Bone marrow (tissue), 2 donors: ENCODE measurements at places on chromosomes 12 and 14.
A peak's percentile ranks its signal among the peaks of the same experiment; 100 is the strongest.

DNA sequence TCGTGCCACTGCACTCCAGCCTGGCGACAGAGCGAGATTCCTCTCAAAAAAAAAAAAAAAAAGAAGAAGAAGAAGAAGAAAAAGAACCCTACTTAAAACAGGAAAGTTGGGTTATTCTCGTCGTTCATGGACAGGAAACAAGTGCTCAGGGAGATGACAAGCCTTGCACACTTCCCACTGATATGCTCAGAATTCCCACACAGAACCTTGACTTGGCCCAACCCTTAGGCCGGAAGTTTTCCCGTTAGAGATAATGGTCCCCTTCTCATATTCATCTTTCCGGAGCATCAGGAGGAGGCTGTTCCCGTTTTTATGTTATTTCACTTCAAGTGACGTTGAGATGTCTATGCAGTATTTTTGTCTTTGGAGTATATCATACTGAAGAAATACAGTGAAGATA, 36.2 kb downstream of the APOBEC1 start:
- DNase-seq = no peak

DNA sequence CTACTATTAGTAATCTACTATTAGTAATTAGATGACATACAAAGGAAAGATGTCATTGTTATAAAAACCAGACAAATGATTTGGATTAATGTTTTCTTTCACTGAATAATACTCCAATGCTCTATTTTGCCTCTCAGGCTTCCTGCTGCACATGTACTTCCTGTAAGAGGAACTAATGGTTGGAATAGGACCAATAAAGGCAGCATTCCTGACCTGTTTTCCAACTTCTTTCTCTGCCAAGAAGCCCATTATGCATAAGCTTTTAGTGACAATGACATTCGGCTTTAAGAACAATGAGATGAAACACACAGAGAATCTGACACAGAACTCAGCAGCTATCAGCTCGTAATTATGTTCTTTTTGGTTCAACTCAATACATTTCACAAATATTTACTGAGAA, 5.2 kb upstream of the C12orf56 start:
- no peak for DNase-seq

- no peak for DNase-seq
Observed at GRCh38 chr12:112932485-112933128, 5.7 kb upstream of the OAS3 start.

DNA sequence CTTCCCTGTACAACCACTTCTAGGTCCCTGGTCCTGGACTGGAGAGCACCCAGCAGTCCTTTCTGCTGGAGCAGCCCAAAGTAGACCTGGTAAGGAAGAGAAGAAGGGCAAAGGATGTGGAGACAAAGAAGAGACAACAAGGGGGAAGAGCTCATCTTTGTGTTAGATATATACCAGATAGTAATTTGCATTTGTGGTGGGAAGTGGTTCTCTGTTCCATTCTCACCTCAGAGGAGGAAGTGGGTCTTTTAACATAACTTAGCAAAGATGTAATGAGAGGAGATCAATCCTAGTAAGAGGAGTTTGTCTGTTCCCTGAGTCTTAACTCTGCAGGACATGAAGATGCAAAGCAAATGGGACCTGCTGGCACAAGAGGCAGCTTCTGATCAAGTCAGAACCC, 8.0 kb downstream of the CCDC198 start:
- DNase-seq = no peak

GRCh38 chr12:67918441-67918840, 70.8 kb upstream of the IFNG-AS1 start:
- no peak for DNase-seq

GRCh38 chr12:53623548-53624385, 2.4 kb downstream of the ATF7 start:
- no peak for DNase-seq

- DNase-seq = no peak
Observed at GRCh38 chr12:57488402-57489156, 711 bp downstream of the MARS1 start.

DNA sequence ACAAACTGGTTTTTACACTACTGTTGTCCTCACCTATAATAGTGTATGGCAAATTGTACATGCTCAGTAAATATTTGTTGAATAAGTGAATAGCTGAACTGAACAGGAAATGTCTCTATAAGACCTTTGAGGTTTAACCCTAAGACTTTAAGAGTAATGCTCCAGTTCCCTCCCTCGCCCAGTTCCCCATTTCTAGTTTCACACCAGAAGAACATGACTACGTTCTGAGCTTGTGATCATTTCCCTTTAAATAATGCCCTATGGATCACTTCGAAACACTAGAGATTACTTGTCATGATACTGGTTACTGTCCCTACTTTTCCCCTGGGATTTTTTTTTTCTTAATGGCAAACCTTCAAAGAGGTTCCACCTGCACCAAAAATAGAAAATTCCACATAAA, 69.3 kb downstream of the PRKD1 start:
- no peak for DNase-seq

- DNase-seq = no peak
Observed at GRCh38 chr12:114752217-114752616, 68.2 kb upstream of the TBX3 start.

DNA sequence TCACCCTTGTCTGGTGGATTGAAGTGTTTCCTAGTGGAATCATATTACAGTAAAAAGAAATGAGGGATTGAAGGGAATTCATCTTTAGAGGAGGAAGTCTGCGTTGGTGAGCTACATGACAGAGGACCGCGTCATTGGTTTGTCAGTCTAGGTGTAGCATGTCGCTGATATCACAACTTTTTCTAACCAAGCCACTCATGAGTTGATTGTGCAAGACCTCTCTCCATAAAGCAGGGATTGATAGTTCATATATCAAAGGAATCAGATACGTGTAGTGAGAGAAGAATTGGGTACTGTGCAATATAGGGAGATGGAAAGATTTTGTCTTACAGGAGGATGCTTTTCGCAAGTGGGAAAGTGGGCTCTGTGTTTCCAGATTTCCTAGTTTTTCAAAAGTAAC, 3.0 kb upstream of the FBXO33 start:
- no peak for DNase-seq

DNA sequence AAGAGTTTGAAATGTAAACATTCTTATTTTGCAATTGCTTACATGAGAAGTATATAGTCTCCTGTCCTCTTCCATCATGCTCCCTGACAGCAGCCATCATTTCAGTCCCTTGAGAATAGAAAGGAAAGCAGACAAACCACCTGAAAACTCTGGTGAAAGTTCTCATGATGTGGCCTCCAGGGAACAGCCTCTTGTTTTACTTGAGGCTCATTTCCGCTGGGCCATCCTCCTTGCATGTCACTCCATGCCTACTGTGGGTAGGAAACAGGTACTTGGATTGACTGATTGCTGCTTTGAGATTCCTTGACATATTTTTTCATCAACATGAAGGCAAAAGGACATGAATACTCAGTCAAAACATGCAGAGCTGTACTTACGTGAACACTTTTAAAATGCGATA, 6.0 kb downstream of the SYT1 start:
- DNase-seq = no peak

- DNase-seq = no peak
Observed at GRCh38 chr14:49970474-49971147, 77.7 kb downstream of the ARF6 start.

GRCh38 chr14:53620317-53620716, 336.3 kb downstream of the BMP4 start:
- DNase-seq = no peak

- no peak for DNase-seq
Observed at GRCh38 chr12:42119085-42119633, 25.5 kb downstream of the GXYLT1 start.

DNA sequence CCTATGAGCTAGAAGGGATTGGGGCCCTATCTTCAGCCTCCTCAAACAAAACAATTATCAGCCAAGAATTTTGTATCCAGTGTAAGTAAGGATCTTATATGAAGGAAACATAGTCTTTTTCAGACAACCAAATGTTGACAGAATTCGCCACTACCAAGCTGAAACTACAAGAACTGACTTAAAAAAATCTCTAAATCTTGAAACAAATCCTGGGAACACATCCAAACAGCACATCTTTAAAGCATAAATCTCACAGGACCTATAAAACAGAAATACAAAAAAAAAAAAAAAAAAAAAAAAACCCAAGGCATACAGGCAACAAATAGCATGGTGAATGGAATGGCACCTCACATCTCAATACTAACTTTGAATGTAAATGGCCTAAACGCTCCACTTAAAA, 41.3 kb upstream of the LMNTD1 start:
- DNase-seq = no peak

DNA sequence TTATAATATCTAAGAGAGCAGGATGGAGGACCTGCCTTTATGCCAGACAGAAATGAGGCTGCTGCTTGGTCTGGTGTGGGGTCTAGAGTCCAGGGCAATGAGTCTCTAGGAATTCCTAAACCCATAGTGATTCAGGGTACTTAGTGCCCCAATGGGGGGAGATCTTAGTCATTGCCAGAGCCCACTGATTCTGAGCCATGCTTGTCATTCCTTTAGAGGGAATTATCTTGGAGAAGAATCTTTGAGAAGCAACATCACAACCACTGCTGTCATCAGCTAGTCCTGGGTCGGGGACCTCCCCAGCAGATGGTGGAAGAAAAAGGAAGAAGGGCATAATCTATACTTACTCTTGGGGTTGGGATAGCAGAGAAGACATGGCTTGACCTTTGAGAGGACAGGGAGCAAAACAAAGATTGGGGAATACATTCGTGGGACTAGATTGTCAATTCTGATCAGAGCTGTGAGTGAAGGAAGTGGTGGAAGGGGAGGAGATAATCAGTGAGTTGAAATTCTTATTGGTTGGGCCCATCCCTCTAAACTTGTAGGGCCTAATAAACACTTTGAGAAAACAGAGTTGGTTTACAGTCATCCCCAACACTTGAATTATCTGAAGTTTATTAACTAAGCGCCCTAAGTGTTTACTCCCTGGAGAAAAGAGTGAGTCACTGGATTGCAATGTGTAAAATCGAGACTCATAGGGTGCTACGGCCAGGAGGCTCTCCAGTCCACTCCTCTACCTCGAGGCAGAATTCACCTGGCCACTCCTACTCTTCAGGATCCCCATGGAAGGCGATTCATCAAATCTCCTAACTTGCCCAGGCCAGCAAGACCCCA, 3.0 kb upstream of the KRT3 start:
- no peak for DNase-seq

DNA sequence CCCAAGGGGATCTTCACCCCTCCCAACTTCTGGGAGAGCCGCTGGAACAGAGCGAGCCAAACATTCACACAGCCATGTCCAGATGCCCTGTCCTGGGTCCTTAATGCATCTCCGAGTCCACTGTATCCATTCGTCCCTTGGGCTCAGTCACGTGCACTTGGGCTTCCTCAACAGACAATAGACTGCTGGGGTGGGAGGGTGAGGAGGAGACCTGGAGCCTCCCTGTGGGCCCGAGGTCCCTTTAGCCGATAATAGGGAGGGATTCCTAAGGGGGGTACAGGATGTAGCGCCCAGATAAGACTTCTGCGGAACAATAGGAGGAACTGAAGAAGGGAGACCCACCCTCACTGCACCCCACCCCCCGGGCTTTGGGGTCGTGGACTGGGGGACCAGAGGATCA, 6.7 kb downstream of the ARHGEF25 start:
- DNase-seq = no peak

DNA sequence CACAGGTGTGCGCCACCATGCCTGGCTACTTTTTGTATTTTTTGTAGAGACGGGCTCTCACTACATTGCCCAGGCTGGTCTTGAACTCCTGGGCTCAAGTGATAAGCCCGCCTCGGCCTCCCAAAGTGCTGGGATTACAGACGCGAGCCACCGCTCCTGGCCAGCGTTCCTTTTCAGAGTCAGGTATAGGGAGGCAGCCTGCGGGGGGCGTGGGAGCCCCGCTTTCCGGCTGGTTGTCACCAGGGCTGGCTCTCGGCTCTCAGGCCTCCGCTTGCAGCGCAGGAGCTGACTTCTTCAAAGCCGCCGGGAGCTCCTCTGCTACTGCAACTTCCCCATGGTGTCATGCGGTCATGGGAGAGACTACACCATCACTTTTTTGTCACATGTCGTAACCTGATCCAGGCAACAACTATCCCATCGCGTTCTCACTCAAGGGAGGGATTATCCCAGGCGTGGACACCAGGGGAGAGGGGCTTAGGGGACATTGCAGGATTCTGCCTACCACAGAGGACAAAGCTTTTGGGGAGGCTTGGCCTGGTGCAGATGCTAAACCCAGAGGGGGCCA, 129.4 kb downstream of the SCARB1 start:
- DNase-seq = peak; percentile 69

DNA sequence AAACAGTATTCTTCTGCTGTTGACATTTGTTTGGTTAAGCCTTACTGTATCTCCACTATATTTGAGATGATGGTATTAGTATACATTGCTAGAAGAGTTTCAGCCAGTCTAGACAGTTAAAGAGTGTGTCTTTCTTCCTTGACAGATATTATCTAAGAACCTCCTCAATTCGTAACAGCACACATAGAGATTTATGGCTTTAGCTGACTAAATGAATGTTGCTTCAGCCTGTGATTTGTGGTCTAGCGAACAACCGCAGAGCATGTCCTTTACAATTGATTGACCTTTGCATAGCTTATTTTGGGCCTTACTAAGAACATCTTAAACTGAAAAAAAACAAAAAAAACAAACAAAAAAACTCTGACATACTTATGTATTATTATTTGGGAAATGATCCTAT, 122.2 kb downstream of the DAAM1 start:
- peak; percentile 51 for DNase-seq

DNA sequence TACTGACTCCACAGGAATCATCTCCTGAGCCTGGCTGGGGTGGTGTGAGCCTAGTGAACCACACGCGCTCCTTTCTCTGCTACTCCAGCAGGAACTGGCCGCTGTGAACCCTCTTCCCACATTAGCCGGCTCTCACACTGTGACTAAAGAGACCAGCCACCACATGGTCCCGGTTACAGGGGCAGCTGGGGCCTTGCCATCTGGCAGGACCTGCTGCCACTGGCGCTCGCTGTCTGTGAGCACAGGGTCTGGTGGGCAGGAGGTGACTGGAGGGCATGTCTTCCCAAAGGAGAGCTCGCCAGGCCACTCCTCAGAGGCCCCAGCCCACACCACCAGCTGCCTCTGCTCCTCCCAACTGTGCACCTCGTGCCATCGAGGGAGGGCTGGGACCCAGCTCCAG, 99.3 kb downstream of the SINHCAF start:
- DNase-seq = no peak

DNA sequence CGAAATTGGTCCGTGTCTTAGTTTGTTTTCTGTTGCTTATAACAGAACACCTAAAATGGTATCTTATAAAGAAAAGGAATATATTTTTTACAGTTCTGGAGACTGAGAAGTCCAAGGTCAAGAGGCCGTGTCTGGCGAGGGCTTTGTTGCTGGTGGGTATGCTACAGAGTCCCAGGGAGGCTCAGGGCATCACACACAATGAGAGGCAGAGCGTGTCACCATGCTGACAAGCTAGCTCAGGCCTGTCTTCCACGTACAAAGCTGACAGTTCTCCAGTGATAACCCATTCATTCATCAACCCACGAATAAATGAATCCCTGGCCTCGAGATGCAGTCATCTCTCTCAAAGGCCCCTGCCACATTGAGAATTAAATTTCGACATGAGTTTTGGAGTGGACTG, 56.7 kb upstream of the AEBP2 start:
- DNase-seq = no peak
